Foreskin keratinocyte (primary cell): ENCODE measurements at places on chromosomes 6 and 20. TPM values are rescaled to one million over a fixed set of nuclear protein-coding genes. Genes with fewer than 3 reads are reported as not detected.

Gene B3GAT2
- not detected in 2 replicates for total RNA-seq

Gene TREM1
- total RNA-seq, result not detected in 2 replicates

Gene TSBP1
- not detected in 2 replicates for total RNA-seq

Gene CSTF1
- total RNA-seq, result 39.8 and 40.2 TPM in 2 replicates

Gene SRMS
- 0.11 and 0.17 TPM in 2 replicates for total RNA-seq

Gene IRF4
- not detected in 2 replicates for total RNA-seq

Gene SYTL3
- 0.95 and 1.1 TPM in 2 replicates for total RNA-seq
